Stimulated activated CD8-positive, alpha-beta memory T cell treated with anti-CD3 and anti-CD28 coated beads, Interleukin-4, amount 100 ng/mL, for 1 hour (primary cell): ENCODE measurements at places on chromosomes 6 and 20.
A peak's percentile ranks its signal among the peaks of the same experiment; 100 is the strongest.

DNA sequence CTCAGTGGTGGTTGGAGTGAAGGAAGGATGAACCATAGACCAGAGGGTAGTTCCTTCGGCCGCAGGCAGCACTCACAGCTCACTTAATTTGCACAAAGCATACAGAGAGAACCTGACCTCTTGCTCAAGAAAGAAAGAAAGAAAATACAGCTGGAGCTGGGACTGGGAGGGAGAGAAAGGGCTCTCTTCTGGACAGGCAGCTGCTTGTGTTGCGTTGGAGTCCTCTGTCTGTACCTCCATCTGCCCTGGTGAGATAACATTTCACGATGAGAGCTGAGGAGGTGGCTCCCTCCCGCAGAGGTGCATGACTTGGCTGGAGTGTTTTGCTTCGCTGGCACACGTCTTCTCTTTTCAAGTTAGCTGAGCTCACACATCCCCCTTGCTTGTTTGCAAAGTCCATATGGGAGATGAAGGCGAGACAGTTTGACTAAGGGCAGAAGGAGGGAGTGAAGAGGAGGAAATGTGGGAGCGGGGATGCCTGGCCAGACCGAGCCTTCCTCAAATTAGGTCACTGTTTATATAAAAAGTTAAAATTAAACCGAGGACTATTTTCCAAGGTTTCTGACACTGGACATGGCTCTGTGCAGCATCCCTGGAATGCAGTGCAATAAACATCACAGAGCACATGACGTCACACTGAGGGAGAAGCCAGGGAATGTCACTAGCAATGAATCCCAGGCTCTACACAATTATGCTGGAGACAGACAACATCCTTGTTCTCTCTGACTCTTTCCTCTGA lies 359.4 kb downstream of the CD83 start:
- DNase-seq = no peak

GRCh38 chr20:64039293-64040160 lies 3.5 kb downstream of the C20orf204 start:
- no peak for DNase-seq

DNA sequence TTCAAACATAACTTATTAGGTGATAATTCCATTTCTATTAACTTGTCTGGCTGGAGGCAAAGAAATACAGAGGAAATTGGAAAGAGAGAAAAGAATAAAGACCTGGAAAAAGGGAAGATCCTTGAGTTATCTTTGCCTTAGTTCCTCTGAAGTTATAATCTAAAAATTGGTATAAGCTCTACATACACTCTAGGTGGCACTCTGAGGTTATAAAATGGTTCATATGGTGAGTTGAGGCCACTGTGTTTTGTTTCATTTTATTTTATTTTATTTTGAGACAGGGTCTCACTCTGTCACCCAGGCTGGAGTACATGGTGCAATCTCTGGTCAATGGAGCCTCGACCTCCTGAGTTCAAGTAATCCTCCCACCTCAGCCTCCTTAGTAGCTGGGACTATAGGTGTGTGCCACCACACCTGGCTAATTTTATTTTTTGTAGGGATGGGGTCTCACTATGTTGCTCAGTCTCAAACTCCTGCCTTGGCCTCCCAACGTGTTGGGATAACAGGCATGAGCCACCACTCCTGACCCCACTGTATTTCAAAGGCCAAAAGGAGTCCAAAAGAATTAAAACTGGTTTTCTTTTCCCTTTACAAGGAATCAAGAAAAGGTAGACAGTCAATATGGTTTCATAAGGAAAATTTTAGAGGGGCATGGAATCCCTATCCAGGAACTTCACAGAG lies 19.4 kb downstream of the GPX6 start:
- no peak for DNase-seq

DNA sequence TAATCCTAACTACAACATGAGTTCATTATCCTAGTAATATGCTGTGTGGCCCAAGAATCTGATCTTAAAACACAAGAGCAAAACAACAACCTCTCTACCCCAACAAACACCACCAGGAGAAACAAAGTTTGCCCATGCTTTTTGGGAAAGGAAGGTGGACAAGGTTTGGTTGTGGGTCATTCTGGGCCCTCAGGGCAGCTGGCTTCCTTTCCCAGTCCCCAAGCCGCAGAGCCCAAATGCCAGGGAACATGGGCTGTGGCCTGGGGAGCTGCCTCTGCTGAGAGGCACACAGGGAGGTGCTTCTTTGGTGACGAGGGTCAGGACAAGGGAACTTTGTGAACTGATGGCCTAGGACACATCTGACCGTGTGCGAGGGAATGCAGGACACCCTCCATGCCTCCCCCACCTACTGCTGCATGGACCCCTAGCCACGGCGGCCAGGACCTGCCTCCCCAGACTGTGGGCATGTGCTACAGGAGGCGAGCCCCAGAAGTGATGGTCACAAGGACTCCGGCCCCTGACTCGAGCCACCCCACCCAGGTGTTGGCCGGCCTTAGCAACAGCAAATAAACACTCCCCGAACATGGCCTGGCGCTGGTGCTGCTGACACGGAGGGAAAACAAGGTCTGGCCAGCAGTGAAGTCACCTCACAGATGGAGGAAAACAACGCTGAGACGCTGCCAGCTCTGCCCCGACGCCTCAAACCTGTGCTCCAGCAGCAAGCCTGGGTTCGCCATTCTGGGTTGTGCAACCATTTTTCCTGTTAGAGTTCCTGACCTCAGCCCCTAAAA lies 55.6 kb downstream of the RRBP1 start:
- DNase-seq = no peak

DNA sequence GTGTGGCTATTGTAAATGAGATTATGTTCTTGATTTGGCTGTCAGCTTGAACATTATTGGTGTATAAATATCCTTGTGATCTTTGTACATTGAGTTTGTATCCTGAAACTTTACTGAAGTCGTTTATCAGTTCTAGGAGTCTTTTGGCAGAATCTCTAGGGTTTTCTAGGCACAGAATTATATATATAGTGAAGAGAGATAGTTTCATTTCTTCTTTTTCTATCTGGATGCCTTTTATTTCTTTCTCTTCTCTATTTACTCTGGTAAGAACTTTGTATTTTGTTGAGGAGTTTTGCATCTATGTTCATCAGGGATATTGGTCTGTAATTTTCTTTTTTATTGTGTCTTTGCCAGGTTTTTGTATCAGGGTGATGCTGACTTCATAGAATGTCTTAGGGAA lies 589.2 kb upstream of the MAN1A1 start:
- DNase-seq = no peak

- DNase-seq = no peak
These were observed 73.9 kb upstream of the SLC22A16 start for GRCh38 chr6:110550353-110550752.

- DNase-seq = no peak
These were observed 129.6 kb upstream of the CST7 start for GRCh38 chr20:24819331-24819965.

DNA sequence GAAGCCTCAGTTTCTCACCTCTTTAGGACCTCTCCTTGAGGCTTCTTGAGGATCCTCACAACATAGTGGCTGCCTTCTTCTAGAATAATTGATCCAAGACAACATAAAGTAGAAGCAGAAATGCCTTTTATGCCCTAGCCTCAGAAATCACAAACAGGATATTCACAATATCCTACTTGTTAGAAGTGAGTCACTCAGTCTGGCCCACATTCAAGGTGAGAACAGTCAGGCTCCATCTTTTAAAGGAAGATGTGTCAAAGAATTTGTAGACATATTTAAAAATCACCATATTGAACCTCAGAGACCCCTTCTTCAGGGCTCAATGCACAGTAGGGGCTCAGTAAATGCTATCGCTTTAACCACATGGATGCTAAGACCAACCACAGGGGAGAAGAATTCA lies 20.8 kb upstream of the FAM83D start:
- DNase-seq = no peak

- DNase-seq = no peak
These were observed 5.6 kb upstream of the GJB7 start for GRCh38 chr6:87334683-87335082.

DNA sequence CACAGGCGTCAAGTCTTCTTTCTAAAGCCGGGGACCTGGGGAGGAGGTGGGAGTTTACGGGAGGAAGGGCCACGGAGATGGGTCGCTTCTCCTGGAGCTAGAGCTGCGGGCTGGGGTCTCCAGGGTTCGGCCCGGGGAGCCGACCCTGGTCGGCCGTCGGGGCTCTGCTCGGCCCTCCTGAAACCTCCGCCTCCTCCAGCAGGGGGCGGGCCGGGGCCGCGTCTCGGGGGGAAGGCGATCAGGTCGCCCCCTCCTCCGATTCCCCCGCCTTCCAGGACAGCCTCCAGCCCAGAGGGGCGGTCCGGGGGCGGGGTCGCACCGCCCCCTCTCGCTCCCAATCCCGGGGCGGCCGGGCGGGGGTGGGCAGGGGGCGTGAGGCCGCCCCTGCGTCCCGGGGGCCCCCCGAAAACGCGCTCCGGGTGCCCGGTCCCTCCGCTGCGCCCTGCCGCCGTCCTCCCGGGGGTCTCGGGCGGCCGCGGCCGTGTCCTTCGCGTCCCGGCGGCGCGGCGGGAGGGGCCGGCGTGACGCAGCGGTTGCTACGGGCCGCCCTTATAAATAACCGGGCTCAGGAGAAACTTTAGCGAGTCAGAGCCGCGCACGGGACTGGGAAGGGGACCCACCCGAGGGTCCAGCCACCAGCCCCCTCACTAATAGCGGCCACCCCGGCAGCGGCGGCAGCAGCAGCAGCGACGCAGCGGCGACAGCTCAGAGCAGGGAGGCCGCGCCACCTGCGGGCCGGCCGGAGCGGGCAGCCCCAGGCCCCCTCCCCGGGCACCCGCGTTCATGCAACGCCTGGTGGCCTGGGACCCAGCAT lies at the start of gene CEBPB:
Gene CEBPB (plus strand): TSS at position 580 of the 814 bp plus-strand sequence. CDS start 204 bp downstream, at position 784.
- DNase-seq = peak; percentile 67

GRCh38 chr6:167688123-167688522 lies 138.6 kb upstream of the AFDN start:
- no peak for DNase-seq

DNA sequence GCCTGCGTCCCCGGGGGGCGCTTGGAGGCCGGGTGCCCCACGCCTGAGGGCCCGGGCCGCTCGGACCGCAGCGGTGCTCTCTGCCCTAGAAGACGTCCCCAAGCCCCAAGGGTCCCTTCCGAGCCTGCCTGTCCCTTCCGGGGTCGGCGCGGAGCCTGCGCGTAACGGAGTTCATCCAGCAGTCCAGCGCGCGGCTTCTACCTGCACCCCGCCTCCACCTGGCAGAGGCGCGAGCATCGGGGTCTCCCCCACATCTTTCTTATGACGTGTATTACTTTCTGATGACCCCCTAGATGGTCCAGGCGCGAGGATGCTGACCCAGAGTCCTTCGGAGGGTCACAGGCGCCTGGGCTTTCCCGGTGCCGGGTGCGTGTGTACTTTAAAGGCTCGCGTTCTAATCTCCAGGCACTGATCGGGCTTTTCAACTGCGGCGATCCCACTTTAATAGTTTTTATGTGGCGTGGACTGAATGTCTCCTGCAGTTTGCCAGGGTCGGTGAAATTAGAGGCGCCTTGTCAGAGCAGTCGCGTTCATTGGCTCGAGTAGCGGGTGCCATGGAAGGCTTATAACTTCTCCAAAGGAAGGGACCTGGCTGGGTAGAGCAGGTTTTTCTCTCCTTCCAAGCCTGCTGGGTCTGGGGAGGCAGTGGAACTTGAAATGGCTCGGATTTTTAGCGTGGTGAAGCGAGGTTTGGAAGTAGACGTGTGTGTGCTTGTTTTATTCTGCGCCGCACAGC lies 912 bp downstream of the EYA4 start:
- DNase-seq = no peak

- DNase-seq = no peak
These were observed 144.6 kb downstream of the TFAP2C start for GRCh38 chr20:56773749-56774148.

DNA sequence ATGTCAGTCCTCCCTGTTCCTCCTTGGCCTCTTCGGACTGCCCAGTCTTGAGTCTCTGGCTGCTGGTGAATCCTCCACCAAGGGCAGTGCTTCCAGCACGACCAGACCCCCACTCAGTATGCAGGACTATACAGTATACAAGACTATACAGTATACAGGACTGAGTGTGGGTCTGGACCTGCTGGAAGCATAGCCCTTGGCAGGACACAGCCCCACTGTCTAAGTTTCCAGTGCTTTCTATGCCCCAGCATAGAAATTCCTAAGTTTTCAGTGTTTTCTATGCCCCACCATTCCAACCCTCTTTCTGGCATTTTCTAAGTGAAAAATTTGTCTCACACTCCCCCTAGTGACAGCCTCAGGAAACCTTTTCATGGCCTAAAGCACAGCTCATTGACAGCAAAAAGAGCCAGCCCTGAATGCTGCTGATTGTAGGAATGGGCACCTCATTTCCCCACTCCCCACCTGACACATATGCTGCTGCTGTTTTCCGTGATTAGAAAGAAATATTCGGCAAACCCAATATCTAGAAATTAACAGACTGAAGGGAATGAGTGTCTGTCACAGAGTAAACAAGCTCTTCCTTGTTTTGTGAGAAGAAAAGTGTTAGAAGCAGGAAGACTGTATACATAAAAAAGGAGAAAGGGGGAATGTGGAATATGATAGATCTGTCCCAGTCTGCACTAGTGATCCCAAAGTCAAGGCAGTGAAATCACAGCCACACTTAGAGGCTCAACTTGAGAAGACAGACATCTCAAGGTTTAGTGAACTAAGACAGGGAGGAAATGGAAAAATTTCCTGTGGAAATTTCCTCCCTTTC lies 206.9 kb downstream of the IBTK start:
- no peak for DNase-seq

GRCh38 chr6:137705160-137706082 lies 161.6 kb upstream of the TNFAIP3 start:
- DNase-seq = no peak

GRCh38 chr6:51718533-51718932 lies 368.9 kb downstream of the PKHD1 start:
- no peak for DNase-seq

GRCh38 chr6:160919723-160920440 lies 71.7 kb upstream of the MAP3K4 start:
- no peak for DNase-seq

GRCh38 chr20:48791014-48791413 lies 36.8 kb downstream of the PREX1 start:
- no peak for DNase-seq

DNA sequence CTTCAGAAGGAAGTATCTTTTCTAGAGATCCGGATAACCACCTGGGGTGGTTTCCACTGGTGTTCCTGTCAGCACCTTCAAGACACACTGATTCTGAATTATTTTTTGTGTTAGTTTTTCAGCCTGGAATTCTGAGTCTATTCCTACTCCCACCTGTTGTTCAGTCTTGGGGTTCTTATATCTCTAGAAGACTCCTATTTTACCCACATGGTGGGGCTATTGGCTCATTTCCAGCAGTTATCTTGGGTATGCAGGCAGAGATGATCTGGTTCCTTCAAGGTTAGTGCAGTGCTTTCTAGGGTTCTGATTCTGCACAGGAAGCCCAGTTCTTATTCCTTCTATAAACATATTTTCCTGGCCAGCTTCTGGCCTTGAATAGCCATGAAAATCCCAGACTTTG lies 175.6 kb upstream of the PDE7B start:
- DNase-seq = no peak
